ENCODE measurements at places on chromosomes 11 and 22. TPM values are rescaled to one million over a fixed set of nuclear protein-coding genes. Genes with fewer than 3 reads are reported as not detected.
A peak's percentile ranks its signal among the peaks of the same experiment; 100 is the strongest.

The TTC36 gene
- total RNA-seq: 0.71 TPM

The ARVCF gene
- total RNA-seq: 65.4 TPM

The LRP4 gene
- total RNA-seq: 27.6 TPM

The KDELR3 gene
- total RNA-seq: 5.7 TPM

The IRAG1 gene
- total RNA-seq: 3.9 TPM

The SCGB1D2 gene
- not detected for total RNA-seq

The MRGPRE gene
- not detected for total RNA-seq

The LRRC4C gene
- 0.41 TPM for total RNA-seq

The OR10A2 gene
- total RNA-seq: not detected

The HTR3B gene
- not detected for total RNA-seq

The AMBRA1 gene
- total RNA-seq: 32.2 TPM

GRCh38 chr22:48947636-48948035 lies 880.0 kb downstream of the BRD1 start:
- H3K36me3 ChIP-seq: no peaks in the 10 kb centered on the region
- H3K4me1 ChIP-seq: 0 out of 2 replicates have a peak, but pooled peaks cover 5% of the 10 kb centered on the region
- no peak overlapping the region for H3K4me3 ChIP-seq
- H3K27me3 ChIP-seq: no peaks in the 10 kb centered on the region

- H3K36me3 ChIP-seq: no peaks in the 10 kb centered on the region
- peaks cover 39% of the 10 kb centered on the region for H3K4me1 ChIP-seq
These were observed 1.1 kb downstream of the FXYD2 start for GRCh38 chr11:117823294-117823945.

GRCh38 chr11:108768370-108768769 lies 103.5 kb downstream of the DDX10 start:
- DNase-seq: no peak
- H3K4me1 ChIP-seq: peaks cover 13% of the 10 kb centered on the region
- no peaks in the 10 kb centered on the region for H3K36me3 ChIP-seq
- H3K27ac ChIP-seq: no peak overlapping the region

- peaks cover 12% of the 10 kb centered on the region for H3K36me3 ChIP-seq
- DNase-seq: no peak
- no peak overlapping the region for H3K4me3 ChIP-seq
- no peaks in the 10 kb centered on the region for H3K27me3 ChIP-seq
- H3K4me1 ChIP-seq: peaks cover 8% of the 10 kb centered on the region
These were observed 58.1 kb downstream of the POLD3 start for GRCh38 chr11:74650498-74650897.

DNA sequence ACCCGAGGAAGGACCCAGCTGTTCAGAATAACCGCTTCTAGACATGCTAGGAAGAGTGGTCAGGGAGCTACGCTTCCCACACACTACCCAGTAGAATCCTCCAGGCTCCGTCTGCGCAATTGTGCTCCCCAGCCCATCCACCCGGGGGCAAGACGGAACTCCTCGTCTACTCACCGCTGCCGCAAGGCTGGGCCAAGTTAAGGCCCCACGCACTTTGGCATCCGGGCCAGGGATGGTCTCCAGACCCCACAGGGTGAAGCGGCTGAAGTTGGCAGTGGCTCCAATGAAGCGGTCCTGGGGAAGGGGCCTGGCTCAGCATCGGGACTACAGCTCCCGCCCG lies 757 bp downstream of the RNASEH2C start:
- H3K4me3 ChIP-seq: peak overlapping the region; percentile 98
- no peak for DNase-seq
- no peak overlapping the region for H3K27ac ChIP-seq
- H3K36me3 ChIP-seq: peaks cover 38% of the 10 kb centered on the region
- H3K27me3 ChIP-seq: peaks cover 4% of the 10 kb centered on the region

DNA sequence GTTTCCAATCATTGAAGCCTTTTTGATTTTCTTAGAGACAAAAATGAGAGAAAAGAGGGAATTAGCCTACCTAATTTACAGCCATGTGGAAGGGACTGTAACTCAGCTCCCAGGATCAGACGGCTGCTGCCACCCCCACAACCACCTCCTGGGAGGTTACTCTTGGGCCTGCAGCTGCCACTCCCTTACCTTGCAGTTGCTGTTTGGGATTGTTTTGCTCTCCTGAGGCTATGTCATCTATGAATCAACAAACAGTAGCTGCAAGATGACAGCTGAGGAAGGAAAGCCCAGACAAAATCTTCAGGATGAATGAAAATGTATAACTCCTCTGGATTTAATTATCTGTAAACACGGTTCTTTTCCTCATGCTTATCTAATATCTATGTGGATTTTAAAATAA lies 28.0 kb upstream of the ZC3H12C start:
- no peaks in the 10 kb centered on the region for H3K27me3 ChIP-seq
- H3K36me3 ChIP-seq: no peaks in the 10 kb centered on the region
- no peak overlapping the region for H3K4me3 ChIP-seq
- DNase-seq: no peak
- H3K4me1 ChIP-seq: no peaks in the 10 kb centered on the region

DNA sequence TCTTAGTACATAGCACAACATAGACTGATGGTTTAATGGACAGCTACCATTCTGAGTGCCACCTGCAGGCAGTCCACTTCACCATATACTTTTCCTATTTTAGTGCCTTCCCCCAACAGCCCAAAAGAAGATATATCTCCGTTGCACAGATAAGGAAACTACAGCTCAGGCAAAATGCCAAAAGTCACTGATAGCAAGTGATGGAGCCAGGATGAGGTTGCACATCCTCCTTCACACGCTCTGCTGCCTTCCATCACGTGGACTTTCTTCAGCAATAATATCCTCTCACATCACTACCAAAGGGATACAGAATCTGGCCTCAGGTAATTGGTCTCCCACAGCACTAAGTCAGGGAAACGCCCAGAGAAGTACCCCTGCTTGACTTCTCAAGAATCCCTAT lies 7.5 kb downstream of the TCF20 start:
- H3K4me3 ChIP-seq: no peak overlapping the region
- H3K27ac ChIP-seq: no peak overlapping the region
- H3K4me1 ChIP-seq: peaks cover 30% of the 10 kb centered on the region
- H3K27me3 ChIP-seq: peaks cover 73% of the 10 kb centered on the region
- no peak for DNase-seq
- H3K36me3 ChIP-seq: peaks cover 2% of the 10 kb centered on the region

DNA sequence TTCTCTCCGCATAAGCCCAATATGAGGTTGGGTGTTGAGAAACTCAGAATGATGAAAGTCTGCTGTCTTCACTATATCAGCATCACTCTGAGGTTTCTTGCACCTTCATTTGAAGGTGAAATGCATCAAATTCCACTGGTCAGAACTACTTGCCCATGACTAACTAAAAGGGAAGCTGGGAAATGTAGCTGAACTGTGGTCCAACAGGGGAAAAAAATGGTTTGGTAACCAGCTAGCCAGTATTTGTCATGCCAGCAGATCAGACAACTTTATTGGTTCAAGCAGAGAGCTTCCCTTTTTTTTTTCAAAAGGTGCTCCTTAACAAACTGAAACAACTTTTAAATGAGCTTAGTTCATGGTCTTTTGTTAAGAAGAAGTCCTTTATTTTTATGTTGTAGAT lies 14.2 kb upstream of the PIK3C2A start:
- H3K36me3 ChIP-seq: peaks cover 4% of the 10 kb centered on the region
- no peak overlapping the region for H3K27ac ChIP-seq
- no peaks in the 10 kb centered on the region for H3K27me3 ChIP-seq
- peaks cover 6% of the 10 kb centered on the region for H3K4me1 ChIP-seq
- no peak for DNase-seq

DNA sequence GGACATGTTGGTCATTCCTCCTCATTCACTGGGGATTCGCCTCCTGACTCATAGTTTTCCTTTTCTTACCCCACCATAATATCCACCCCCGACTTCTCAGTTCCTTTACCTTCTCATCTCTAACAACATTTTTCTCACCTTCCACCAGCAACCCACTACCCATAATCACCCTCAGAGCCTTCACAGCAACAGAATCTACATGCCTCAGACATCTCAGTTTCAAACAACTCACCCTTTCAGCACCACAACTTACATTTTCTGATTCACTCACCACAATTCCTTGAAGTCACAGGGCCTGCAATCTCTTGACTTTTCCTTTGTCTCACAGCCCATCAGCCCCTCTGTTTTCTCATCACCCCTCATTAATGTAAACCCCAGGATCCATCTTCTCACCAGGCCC lies 2.3 kb upstream of the MTNR1B start:
- H3K4me1 ChIP-seq: peaks cover 6% of the 10 kb centered on the region
- no peaks in the 10 kb centered on the region for H3K36me3 ChIP-seq
- no peak overlapping the region for H3K27ac ChIP-seq
- H3K27me3 ChIP-seq: peaks cover 49% of the 10 kb centered on the region

- H3K4me1 ChIP-seq: peaks cover 71% of the 10 kb centered on the region
- no peaks in the 10 kb centered on the region for H3K36me3 ChIP-seq
- peak overlapping the region; percentile 91 for H3K27ac ChIP-seq
- no peak overlapping the region for H3K4me3 ChIP-seq
These were observed 28.6 kb downstream of the MARK2 start for GRCh38 chr11:63867511-63867910.

GRCh38 chr11:76095891-76096290 lies 110.4 kb downstream of the WNT11 start:
- no peak overlapping the region for H3K4me3 ChIP-seq
- no peak for DNase-seq
- H3K36me3 ChIP-seq: peaks cover 15% of the 10 kb centered on the region
- H3K4me1 ChIP-seq: 0 out of 2 replicates have a peak, but pooled peaks cover 5% of the 10 kb centered on the region
- no peak overlapping the region for H3K27ac ChIP-seq

- H3K27ac ChIP-seq: no peak overlapping the region
- H3K4me1 ChIP-seq: peaks cover 37% of the 10 kb centered on the region
- no peak overlapping the region for H3K4me3 ChIP-seq
- H3K36me3 ChIP-seq: peaks cover 13% of the 10 kb centered on the region
These were observed 20.9 kb downstream of the SHISAL1 start for GRCh38 chr22:44291674-44292360.

DNA sequence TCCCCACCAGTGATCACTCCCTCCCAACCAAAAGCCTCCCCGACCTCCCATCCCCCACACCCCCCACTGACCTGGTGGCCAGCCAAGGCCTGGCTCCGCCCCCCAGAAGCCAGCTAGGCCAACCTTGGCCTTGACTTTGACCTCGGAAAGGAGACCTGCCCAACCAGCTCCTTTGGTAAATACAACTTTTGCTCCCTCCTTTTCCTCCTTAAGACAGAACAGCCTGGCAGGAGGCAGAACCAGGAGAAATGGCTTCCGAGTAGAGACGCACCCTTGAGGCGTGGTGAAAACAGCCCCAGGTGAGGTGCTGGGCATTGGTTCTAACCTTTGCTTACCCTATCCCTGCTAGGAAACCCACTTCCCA lies 27.0 kb downstream of the PLEKHA7 start:
- peaks cover 38% of the 10 kb centered on the region for H3K4me1 ChIP-seq
- H3K27me3 ChIP-seq: no peaks in the 10 kb centered on the region
- peak overlapping the region; percentile 5 for H3K4me3 ChIP-seq
- H3K36me3 ChIP-seq: no peaks in the 10 kb centered on the region
- peak overlapping the region; percentile 38 for H3K27ac ChIP-seq

DNA sequence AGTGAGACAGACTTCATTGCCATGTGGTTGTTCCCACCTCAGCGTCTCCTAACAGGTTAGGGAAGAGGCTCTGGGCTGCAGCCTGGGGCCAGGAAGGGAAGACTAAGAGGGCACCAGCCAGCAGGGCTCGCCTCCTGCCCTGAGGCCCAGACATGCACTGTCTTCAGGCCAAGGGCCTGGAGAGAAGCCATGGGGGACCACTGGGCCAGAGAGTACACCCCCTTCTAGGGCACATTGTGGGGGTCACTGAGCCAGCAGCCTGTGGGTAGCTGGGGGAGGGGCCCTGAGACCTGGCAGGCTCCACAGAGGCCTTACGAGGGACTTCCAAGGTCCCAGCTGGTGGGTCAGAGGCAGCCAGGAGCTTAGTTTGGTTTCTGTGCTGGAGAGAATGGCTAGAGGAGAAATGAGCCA lies 25.0 kb upstream of the MYRF start:
- no peak for DNase-seq
- peaks cover 2% of the 10 kb centered on the region for H3K4me1 ChIP-seq
- H3K27me3 ChIP-seq: no peaks in the 10 kb centered on the region
- no peak overlapping the region for H3K27ac ChIP-seq
- H3K36me3 ChIP-seq: no peaks in the 10 kb centered on the region

DNA sequence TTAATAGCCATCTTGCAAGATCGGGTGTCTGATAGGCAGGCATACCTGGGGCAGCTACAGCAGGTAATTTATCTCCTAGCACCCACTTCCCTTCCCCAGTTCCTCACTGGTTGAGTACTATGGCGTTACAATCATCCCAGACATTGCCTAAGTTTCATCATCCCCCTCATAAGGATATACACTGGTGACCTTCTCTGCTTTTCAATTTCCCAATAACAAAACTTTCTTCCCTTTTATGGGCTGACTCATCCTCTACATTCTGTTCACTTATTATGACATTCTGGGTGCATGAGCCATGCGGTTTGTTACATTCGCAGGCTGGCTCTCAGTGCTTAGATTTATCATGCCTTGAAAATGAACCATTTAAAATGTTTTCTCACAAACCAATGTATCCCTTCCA lies 5.0 kb upstream of the MRPL11 start:
- peaks cover 24% of the 10 kb centered on the region for H3K36me3 ChIP-seq
- peaks cover 26% of the 10 kb centered on the region for H3K4me1 ChIP-seq
- no peak overlapping the region for H3K4me3 ChIP-seq
- no peak overlapping the region for H3K27ac ChIP-seq
- H3K27me3 ChIP-seq: peaks cover 9% of the 10 kb centered on the region
- DNase-seq: no peak

GRCh38 chr11:65976216-65977176 lies 15.0 kb downstream of the SART1 start:
- no peak overlapping the region for H3K4me3 ChIP-seq
- peaks cover 47% of the 10 kb centered on the region for H3K36me3 ChIP-seq
- no peaks in the 10 kb centered on the region for H3K27me3 ChIP-seq
- H3K27ac ChIP-seq: peak overlapping the region; percentile 67
- no peaks in the 10 kb centered on the region for H3K4me1 ChIP-seq
- DNase-seq: no peak

Measured in WTC11 (cell line).